Gastrocnemius medialis (tissue), 4 donors: ENCODE measurements at places on chromosomes 7 and 10. TPM values are rescaled to one million over a fixed set of nuclear protein-coding genes. Genes with fewer than 3 reads are reported as not detected.

Gene C1QL3
- total RNA-seq: not detected

Gene CDK13
- total RNA-seq: 50.8 TPM

Gene HECTD2
- 1.9 TPM for total RNA-seq

Gene HIPK2
- 77.4 TPM for total RNA-seq

Gene SLC16A9
- total RNA-seq: 7.4 TPM

Gene SLC13A1
- not detected for total RNA-seq

Gene PAX4
- total RNA-seq: not detected

Gene CPA5
- total RNA-seq: not detected

Gene GFRA1
- 34.2 TPM for total RNA-seq
